ENCODE measurements at places on chromosomes 3 and 15.

- DNase-seq = no peak
These were observed 34.0 kb upstream of the LEKR1 start for GRCh38 chr3:156792114-156792513.

GRCh38 chr3:193735850-193736249, 142.8 kb downstream of the OPA1 start:
- DNase-seq = no peak

GRCh38 chr15:47294765-47295259, 422.5 kb upstream of the SEMA6D start:
- DNase-seq = no peak

DNA sequence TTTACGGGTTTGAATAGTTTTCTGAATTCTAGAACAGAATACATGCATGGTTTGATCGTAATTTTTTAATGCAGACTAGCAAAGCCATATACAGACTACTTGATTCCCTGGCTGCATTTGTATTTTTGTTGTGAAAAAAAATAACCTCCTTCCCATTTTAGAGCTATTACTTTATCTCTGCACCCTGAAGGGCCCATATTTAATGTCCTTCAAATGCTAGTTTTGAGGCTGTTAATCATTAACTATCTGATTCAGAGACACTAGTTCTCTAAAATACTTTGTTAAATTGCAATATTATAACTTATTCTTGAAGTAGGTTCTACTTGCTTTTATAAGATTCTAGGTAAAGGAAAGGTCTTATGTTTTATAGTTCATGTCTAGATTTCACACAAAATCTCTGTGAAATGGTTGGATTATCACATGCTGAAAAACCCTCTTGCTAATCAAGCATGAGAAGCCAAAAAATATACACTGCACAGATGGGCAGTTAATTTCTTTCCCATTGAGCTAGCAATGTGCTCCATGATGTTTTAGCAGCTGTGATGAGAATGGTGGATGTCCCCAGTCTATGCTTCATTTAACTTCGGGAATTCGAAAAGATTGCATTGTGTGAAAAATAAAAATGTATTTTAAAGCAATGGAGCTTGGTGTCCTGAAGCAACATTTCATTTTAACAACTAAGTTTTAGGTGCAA, 634.0 kb upstream of the BCHE start:
- no peak for DNase-seq

- no peak for DNase-seq
These were observed 94.6 kb upstream of the RASGRF1 start for GRCh38 chr15:79185199-79185598.

DNA sequence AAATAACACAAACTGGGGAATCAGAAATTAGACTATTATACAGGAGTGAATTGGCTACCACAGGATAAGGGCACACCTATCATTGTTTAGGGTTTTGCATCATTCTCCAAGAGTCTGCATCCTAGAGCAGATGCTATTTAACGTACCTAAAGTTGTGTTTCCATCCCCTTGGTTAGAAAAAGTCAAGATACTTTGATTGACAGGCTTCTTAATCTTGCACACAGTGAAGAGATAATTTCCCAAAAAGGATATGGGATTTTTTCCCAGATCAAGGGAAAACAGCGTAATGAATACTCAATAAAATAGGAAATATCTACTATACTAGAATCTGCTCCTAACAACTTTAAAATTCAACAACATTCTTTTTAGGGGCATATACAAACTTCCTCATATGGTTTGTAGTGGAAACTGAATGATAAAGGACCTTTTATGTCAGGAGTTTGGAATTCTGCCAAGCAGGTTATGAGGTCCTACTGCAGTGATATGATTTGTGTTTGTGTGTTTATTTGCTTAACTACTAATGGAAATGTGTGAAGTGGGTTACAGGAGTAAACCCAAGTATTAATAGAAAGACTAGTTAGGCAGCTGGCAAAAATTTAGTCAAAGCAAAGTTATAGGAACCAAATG, 124.1 kb upstream of the MME start:
- no peak for DNase-seq

- DNase-seq = no peak
These were observed 35.8 kb downstream of the GOLGA6L10 start for GRCh38 chr15:82313446-82313845.

GRCh38 chr3:118799303-118799702, 235.3 kb downstream of the IGSF11 start:
- no peak for DNase-seq

DNA sequence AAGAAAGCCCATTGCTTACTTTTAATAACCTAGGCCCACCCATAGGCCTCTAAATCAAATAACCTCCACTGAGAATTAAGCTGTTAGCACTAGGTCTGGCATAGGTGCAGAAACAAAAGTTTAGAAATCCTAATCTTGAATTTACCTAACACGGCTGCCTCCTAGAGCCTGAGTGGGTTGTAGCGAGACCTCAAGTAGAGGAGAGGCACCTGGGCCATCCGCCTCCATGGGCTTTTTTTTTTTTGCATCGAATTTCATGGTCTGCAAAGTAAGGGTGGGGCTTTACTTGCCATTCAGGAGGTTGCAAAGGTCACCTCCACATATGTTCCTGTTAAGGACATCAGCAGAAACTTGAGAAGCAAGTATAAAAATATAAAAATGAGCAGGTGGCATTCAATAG, 6.6 kb upstream of the TPM1 start:
- no peak for DNase-seq

DNA sequence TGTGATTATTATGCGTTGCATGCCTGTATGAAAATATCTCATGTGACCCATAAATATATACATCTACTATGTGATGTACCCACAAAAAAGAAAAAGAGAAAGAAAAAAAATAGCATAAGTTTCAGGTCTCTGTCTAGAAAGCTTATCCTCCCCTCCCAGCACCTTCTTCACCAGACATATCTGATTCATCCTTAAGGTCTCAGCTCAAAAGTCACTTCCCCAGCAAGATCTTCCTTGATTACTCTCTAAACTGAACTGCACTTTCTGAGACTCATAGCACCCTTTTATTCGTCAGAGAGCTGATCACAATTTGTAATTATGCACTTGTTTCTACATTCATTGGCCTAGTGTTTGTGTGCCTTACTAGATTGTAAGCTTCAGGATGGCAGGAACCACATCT, 11.1 kb upstream of the PTPN9 start:
- DNase-seq = no peak

DNA sequence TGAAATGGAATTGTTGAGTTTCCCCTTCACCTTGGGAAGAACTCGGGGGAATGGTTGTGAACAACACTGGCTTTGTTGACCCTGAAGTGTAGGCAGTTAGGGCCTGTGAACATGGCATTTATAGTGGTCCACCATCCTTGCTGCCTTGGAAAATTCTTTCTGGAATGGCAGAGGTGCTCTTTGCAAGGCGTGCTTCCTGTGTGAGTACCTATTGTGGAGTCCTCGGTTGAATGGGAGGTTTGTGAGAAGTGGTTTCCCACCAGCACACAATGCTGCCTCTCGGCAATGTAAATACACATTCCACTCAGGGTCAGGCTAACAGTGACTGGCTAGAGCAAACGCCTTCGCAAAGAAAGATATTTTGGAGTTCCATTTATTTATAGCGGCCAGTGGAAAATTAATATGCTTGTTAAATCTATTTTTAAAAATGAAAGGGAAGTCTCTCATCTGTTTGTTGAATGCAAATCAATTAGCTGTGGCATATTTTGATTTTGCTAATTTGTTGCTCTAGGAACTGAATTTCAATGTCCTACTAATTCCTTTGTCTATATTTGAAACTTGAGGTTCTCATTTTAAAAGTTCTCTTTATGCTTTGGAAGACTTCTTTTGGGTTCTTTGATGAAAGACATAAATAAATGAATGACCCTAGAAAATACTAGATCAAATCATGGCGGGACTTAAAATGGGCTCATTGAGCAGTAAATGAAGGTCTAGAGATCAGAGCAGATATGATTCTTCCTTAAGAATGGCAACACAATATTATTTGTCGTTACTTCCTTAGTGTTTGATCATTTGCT, 59.5 kb downstream of the FNDC3B start:
- no peak for DNase-seq

- DNase-seq = no peak
These were observed 48.1 kb downstream of the MAGEF1 start for GRCh38 chr3:184663756-184664155.

- DNase-seq = no peak
These were observed 1100.4 kb downstream of the ROBO2 start for GRCh38 chr3:78140274-78140673.

GRCh38 chr3:184200825-184201224, 14.8 kb downstream of the ABCF3 start:
- no peak for DNase-seq

DNA sequence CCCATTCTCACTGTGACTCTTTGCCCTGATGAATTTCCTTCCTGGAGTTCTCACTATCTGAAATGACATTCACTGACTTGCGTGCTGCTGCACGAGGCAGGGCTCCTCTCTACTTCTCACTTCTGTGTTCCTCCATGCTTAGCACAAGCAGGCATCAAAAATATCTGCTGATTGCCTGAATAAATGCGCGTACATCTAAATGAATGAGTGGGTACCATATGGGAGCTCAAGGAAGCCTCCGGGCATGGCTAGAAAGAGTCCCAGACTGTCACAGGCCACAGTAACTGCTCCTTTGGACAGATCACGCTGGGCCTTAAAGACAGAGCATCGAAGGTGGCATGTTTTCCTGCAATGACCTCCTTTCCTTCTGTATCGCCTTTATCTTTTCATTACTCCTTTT, 31.6 kb downstream of the HCN4 start:
- no peak for DNase-seq

GRCh38 chr15:47586653-47587224, 130.6 kb upstream of the SEMA6D start:
- no peak for DNase-seq

GRCh38 chr15:65767895-65768294, 24.2 kb downstream of the DENND4A start:
- DNase-seq = no peak

GRCh38 chr3:168021737-168022450, 73.8 kb downstream of the GOLIM4 start:
- no peak for DNase-seq

GRCh38 chr3:129502641-129503408, 25.6 kb upstream of the RHO start:
- no peak for DNase-seq

GRCh38 chr15:57541271-57541670, 50.4 kb upstream of the MYZAP start:
- no peak for DNase-seq

GRCh38 chr3:63349583-63350573, 71.8 kb downstream of the SYNPR start:
- no peak for DNase-seq

DNA sequence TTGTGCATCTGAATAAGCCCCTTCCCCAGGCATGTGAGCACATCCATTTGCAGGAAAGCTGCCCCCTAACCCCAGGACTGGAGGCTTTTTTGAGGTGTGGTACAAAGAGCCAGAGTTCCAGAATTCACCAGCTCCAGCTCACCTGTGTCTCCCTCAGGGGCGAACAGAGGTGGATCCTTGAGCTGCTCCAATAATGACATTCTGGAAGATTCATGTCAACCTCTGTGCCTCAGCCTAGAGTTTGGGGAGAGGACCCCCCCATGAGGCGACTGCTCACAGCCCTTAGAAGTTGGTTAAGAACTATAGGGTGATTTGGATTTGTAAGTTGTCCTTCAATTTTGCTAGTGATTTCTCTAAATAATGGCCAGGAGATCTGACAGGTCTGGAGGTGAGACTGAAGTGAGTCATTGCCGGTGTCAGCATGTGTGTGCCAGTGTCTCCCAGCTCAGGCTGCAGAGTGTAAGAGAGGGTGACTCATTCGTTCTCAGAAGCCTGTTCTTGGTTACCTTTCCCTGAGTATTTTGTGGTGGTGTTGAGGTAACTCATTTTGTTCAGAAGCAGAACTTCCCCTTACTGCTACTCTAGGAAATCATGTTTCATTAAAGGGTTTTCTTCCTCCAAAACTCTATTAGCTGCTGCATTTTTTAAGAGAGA, 136.9 kb upstream of the TOPAZ1 start:
- no peak for DNase-seq

DNA sequence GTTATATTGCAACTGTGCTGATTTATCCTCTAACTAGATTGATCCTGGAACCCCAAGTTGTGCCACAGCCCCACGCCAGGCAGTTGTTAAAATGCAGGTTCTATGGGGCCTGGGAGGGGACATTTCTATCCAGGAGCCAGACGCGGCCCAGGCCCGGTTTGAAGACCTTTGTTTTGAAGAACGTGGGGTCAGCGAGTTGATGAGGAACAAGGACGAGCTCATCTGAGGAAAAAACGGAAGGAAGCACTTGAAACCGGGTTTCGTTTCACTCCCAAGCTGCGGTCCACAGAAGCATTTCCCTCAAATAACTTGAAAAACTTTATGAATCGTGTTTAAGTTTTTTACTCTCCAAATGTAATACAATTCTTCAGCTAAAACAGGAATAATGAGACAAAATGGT, 76.4 kb downstream of the CHSY1 start:
- DNase-seq = no peak

DNA sequence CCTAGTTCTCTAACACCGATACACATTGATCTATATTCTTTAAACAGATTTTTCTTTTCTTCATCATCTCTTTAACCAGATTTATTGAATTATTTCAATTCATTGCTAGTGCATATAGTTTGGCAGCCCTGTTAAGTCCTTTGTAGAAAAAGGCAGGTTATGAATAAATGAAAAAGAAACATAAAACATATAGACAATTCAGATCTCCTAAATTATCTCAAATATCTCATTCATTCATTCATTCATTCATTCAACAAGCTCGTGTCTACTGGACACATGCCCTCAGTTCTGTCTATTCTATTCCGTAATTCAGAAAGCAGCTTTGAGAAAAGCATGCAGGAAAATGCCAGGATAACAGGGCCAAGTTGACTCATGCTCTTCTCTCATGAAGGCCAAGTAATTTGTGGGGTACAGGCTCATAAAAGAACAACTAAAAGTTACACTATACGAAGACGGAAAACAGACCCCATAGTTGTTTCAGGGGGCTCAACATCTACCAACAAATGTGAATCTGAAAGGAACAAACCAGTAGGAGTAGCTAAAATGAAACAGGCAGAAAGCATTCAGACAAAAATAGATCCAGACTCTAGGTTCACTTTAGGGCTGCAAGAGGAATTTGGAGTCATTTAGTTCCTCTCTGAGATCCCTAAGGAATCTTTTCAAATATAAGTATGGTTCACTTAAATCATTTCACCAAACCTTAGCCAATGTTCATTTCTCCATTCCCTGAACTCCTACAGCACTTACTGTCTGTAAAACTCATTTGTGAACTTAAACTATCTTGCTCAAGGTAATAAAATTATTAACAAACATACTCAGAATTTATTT, 7.5 kb downstream of the ZNF148 start:
- DNase-seq = no peak

- no peak for DNase-seq
These were observed 79.8 kb upstream of the MFGE8 start for GRCh38 chr15:88992912-88993376.
